ENCODE measurements at places on chromosomes 3 and 15. TPM values are rescaled to one million over a fixed set of nuclear protein-coding genes. Genes with fewer than 3 reads are reported as not detected.

Gene AMIGO3
- total RNA-seq: not detected

Gene SERPINI2
- total RNA-seq: 0.51 TPM

Gene TPRG1
- 19.8 TPM for total RNA-seq

- no peak overlapping the region for H3K27ac ChIP-seq
- H3K36me3 ChIP-seq: no peaks in the 10 kb centered on the region
- DNase-seq: no peak
- no peaks in the 10 kb centered on the region for H3K4me1 ChIP-seq
Observed at GRCh38 chr15:93985925-93986324, 245.4 kb upstream of the MCTP2 start.

- no peaks in the 10 kb centered on the region for H3K27me3 ChIP-seq
- no peaks in the 10 kb centered on the region for H3K4me1 ChIP-seq
- no peak for DNase-seq
- no peak overlapping the region for H3K27ac ChIP-seq
Observed at GRCh38 chr3:112647122-112647521, 6.2 kb upstream of the CCDC80 start.

DNA sequence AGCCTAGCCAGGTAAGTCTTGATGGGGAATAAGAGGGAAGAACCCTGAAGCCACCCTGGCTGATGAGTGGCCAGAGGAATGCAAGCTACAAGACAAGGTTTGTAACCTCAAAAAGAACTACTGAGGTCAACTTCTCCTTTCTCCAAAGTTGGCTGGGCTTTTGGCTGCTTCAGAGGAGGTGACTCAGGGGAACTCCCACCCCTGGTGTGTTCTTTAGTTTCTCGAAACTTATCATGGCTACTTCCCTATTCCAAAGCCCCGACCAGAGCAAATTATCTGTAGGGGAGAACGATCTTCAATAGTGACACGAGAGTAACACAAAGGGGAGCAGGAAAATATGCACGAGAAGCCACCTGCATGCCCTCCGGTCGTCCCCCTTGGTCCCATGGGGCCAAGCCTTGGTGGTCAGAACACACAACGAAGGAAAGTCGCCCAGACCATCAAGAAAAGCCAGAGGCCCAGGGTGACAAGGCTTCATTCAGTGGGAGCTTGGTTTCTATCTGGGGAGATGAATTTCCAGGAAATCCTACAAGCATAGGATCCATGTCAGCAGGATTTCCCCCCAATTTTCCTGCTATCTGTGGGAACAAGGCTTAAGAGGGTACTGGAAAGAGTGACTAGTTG is 6.5 kb upstream of the BCL2A1 start:
- H3K27me3 ChIP-seq: no peaks in the 10 kb centered on the region
- H3K4me3 ChIP-seq: no peak overlapping the region
- no peaks in the 10 kb centered on the region for H3K4me1 ChIP-seq
- DNase-seq: peak; percentile 67

- H3K4me3 ChIP-seq: peak overlapping the region; percentile 53
- H3K4me1 ChIP-seq: no peaks in the 10 kb centered on the region
- DNase-seq: peak; percentile 82
- H3K36me3 ChIP-seq: no peaks in the 10 kb centered on the region
- H3K27ac ChIP-seq: peak overlapping the region; percentile 84
- no peaks in the 10 kb centered on the region for H3K27me3 ChIP-seq
Observed at GRCh38 chr15:90101130-90101968, 919 bp downstream of the IDH2 start.

DNA sequence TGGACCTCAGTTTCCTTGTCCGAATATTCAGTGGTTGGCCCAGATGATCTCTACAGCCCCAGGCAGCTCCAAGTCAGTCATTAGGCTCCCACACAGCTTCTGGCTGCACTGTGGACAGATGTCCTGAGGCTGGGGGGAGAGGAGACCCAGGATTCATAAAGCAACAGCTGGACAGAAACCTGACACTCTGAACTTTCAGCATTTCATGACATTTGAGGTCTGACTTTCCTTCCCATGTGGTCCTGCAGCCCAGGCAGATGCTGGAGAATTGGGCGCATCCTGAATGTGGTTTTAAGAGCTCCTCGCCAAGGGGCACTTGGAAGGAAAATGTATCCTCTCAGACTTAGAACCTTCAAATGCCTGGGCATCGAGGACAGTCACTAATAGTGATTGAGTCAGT is 307.6 kb upstream of the LRRFIP2 start:
- H3K4me3 ChIP-seq: no peak overlapping the region
- H3K36me3 ChIP-seq: peaks cover 8% of the 10 kb centered on the region
- no peaks in the 10 kb centered on the region for H3K4me1 ChIP-seq
- H3K27ac ChIP-seq: no peak overlapping the region

DNA sequence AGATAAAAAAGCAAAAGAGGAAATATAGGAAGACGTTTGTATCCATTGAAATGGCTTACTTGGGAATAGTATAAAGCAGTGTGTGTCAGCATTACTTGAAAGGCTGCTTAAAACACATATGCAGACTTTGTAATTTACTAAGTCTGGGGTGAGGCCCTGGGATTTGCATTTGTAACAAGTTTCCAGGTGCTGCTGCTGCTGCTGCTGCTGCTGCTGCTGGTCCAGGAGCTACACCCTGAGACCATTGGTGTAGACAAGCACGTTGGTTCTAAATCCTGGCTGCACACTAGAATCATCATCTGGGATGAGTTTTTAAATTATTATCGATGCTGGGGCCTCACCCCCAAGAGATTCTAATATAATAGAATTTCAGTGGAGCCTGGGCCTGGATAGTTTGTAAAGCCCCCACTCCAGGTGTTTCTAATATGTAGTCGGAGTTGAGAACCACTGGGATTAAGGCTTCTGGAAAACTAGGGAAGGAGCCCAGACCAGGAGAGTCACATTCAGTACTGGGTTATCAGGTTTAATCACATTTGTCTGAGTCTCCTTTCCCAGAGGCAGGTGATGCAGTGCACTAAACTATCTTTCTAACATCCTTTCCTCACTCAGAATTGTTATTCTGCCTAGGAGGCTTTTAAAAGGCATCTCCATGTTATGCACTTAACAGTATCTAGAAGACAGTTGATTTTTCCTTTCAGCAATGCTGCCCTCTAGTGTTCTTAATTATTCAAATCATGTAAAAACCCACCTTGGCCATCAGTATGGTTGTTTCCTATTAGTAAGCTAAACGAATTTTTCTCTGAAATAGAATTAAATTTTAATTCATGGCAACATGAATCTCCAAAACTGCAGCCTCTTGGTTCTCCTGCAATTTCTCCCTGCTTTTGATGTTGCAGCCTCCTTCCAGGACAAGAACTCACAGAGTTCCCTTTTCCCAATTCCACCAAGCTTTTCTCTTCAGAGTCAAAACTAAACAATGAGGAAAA is 45.4 kb downstream of the SSR3 start:
- H3K27ac ChIP-seq: no peak overlapping the region
- H3K36me3 ChIP-seq: no peaks in the 10 kb centered on the region
- DNase-seq: no peak
- H3K4me3 ChIP-seq: no peak overlapping the region
- H3K27me3 ChIP-seq: no peaks in the 10 kb centered on the region

All from aorta (tissue), 5 donors.